NCI-H1048 (cell line): ENCODE measurements at places on chromosomes 7 and 10.

- DNase-seq, result no peak
Measured at GRCh38 chr10:55500931-55501559, 700.0 kb upstream of the PCDH15 start.

DNA sequence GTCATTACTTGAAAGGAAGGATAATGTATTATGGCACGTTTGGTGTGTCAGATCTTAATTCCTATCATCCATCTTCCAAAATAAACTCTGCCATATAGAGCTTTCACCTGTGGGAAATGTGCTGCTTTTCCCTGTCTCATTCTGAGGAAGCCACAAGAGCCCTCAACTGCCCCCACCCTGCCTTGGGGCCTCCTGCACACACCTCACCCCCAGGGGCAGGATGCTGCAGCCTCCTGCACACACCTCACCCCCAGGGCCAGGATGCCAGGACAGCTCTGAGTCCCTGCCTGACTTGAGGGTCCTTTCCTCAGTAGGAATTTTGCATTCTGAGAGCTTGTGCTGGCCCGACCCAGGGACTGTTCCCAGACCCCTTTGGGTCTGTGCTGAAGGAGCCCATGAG lies 67.1 kb downstream of the COL13A1 start:
- DNase-seq, result no peak

DNA sequence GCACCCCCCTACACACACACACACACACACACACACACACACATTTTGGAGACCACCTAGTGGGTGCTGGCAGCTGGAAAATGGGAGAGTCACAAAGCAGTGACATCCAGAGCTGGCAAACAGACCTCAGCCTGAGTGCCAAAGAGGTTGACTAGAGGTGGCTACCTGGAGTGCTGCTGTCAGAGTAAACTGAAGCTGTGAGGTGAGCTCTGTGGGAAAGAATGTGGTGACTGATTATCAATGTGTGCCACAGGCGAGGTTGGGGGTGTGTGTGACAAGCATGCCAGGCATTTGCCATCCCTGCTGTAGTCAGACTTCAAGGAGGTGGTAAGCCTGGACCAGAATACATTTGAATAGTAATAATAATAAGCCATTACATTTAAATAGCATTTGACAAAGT lies 120.6 kb downstream of the SLIT1 start:
- DNase-seq, result no peak

DNA sequence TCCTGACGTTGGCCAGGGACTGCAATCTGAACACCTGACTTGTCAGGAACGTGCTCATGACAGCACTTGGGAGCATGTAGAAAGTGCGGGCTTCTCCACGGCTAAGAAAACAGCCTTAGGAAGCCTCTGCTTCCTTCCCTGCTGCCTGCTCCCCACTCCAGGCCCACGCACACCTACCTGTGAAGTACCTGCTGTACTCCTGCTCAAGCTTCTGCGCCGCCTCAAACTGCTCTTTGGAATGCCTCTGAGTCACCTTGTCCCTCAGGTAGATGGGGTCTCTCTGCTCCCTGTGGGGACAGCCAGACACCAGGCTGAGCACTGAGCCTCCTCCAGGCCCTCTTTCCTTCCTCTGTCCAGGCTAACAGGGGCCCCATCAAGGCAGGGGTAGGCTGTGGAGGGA lies 132.7 kb downstream of the DLG5 start:
- no peak for DNase-seq

DNA sequence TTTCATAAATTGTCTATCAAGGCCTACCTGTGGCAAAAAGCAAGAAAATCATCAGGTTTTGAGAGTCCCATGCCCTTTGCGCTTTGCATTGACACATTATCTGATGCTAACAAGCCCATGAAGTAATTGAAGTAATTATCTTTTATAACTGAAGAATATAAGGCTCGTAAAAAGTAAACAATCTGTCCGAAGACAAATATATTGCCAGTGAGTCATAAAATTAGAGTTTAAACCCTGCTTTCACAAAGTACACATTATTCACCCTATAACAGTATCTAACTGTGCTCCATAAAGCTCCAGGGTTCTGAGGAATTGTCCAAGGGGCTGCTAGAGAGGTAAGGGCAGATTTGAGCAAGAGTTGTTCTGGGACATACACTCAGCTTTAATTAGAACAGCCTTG lies 102.3 kb upstream of the PPP1R3A start:
- DNase-seq, result no peak

DNA sequence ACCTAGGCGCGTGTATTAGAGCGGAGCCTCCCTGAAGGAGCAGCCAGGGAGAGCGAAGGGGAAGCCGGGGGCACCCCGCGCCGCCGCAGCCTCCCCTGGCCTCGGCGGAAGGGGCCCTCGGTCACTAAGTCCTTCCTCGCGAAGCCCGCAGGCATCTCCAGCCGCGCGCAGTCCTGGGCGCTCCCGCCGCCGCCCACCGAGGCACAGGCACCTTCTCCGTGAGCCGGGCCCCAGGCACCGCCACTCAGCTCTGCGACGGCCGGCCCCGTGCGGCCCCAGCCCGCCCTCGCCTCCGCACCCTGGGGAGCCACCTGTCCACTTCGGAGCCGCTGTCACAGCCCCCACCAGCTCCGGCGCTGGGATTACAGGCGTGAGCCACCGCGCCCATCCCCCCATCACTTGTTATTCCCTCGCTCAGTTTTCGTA lies 80.8 kb downstream of the ZNF467 start:
- DNase-seq, result no peak

DNA sequence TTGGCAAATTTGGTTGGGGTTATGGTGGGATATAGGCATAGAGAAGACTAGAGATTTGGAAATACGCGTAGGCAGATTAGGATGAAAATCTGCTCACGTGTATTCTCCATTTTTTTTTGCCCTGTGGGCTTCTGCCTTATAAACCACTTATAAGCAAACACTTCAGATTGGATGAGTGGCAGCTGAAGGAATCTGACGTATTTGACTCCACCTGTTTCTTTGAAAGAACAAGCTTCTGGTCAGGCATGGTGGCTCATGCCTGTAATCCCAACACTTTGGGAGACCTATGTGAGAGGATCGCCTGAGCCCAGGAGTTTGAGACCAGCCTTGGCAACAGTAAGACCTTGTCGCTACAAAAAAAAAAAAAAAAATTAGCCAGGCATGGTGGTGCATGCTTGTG lies 5.1 kb downstream of the STK31 start:
- DNase-seq, result no peak

- no peak for DNase-seq
Measured at GRCh38 chr7:118845791-118846190, 621.3 kb downstream of the ANKRD7 start.

GRCh38 chr10:61791216-61791615 lies 110.3 kb upstream of the ARID5B start:
- DNase-seq, result no peak

- DNase-seq, result no peak
Measured at GRCh38 chr10:91040343-91040742, 119.5 kb upstream of the ANKRD1 start.

DNA sequence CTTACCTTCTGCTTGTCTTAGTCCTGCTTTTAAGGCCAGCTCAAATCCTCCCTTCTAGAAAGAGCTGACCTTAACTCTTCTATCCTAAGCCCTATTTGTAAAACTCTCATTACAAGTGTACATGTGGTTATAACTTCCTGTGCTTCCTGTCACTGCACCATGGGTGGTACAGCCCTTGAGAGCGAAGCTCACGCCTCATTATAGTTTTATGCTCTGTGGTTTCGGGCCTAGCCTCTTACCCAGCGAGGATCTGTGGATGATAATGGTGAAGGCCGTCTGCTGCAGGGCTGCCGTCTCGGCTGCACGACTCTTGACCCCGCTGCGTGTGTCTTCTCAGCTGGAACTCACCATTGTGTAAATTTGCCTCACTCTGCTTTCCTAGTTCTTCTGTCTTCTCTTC lies 74.6 kb downstream of the CUL1 start:
- no peak for DNase-seq

GRCh38 chr7:87567052-87567451 lies 33.6 kb downstream of the ABCB1 start:
- DNase-seq, result no peak

DNA sequence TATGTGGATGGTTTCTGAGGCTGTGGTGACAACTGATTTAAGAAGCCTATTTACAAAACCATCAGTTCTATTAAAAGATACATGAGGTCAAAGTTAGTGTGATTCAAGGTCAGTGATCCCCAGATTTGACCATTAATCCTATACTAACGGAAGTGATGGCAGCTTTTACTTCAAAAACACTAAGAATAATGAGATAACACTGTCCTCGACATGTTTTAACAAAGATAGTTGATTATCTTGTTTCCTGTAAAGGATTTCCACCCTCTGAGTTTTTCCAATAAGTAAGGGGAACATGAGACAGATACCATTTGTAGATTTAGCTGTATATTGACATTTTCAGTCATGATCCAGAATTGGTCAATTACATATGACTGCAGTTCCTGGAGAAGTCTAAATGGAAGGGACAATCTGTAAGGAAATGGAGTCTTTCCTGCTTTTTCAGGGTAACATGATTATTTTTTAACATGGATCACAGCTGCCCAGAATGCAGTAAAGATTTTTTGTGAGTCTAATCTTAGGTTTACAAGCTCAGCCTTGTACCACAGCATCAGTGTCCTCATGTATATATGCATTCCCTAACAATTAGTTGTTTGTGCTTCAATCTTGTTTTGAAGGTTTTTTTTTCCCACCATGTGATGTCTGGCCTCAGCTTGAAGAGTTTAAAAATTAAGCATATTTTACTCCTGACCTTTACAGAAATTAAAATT lies 188.0 kb downstream of the PPP1R9A start:
- no peak for DNase-seq

GRCh38 chr10:15719899-15720634 lies at the start of gene ITGA8:
Gene ITGA8 (minus strand): TSS chr10:15719922. CDS start chr10:15719771, 151 bp downstream.
- no peak for DNase-seq

DNA sequence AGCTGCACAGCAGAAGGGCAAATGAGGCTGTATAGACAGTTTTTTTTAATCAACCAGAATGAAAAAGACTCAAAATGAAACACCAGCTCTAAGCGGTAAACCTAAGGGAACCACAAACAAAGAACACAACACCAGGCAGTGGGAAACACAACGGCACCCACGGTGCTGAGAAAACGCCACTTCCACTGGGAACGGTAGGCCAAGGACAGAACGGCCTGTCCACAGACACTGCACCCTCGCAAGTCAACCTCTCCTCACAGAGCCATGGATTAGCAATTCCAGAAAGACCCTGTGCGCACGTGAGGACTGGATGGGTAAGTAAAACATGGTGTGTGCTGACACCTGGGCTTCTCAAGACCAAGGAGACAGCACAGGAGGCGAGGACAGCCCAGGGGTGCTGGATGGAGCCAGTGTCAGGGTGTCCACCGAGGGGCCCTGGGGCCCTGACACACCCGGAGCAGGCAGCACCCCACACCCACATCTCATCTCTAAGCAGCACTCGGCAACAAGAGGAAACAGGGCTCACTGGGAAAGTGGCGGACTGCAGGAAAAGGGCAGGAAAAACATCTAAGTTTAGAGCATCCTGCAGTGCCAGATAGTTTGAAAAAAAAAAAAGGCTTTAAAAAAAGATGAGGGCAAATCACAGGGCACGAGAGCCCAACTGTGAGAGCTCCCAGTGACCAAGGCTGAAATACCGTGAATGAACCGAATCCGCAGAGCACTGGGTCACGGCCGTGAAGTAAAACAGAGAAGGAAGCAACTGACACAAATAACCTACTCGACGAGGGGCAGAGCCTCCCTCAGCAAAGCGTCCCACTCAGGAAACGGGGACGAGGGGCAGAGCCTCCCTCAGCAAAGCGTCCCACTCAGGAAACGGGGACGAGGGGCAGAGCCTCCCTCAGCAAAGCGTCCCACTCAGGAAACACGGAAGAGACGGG lies 120.2 kb downstream of the MAD1L1 start:
- DNase-seq, result no peak

GRCh38 chr7:134954197-134955082 lies 31.9 kb upstream of the AGBL3 start:
- DNase-seq, result no peak

DNA sequence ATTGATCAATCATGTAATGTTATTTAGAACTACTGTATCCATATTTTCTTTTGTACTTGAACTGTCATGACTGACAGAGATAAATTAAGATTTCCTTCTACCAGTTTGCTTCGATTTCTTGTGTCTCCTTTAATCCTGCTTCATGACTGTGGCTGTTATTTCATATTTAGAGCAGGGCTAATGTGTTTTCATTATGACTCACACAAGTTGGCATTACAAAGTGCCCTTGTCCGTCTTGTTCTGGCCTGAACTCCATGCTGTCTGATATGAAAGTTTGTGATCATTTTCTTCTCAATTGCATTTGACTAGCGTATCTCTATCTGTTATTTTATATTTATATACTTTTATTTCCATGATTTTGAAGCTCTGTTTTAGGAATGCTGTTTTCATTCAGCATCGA lies 344.1 kb upstream of the PRKCQ start:
- DNase-seq, result no peak

DNA sequence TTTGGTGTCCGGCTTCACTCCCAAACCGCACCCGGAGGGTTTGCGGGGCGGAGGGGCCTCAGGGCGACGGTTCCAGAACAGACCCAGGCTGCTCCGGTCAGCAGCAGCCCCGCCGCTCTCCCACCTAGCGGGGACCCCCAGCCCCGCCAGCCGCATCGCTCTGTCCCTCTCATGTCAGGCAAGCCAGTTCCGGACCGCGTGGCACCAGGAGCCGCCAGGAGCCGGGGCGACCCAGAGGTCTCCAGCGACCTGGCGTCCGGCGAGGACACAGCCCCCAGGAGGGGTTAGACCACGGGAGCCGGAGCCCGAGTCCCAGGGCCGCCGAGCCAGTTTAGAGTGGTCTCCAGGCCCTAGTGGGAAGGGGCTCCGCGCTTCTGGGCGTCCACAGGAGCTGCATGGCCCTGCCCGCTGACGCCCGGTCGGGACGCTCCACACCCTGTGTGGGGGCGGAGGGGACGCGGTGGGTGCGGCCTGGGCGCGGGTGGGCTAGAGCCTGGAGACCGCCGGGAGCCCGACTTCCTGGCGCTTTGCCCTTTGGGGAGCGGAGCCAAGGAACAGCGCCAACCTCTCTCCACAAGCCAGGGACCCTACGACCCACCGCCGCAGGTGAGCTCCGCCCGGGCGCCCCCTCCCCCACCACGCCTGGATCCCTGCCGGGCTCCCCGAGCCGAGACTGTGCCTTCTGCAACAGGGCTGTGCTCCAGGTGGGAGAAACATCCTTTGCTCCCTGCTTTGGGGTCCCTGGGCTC lies 43.4 kb downstream of the ZNF117 start:
- no peak for DNase-seq

GRCh38 chr10:100529475-100530298 lies at the start of gene NDUFB8:
Gene NDUFB8 (minus strand): TSS chr10:100529871. CDS start chr10:100529851, 20 bp downstream.
- DNase-seq, result peak; percentile 74

DNA sequence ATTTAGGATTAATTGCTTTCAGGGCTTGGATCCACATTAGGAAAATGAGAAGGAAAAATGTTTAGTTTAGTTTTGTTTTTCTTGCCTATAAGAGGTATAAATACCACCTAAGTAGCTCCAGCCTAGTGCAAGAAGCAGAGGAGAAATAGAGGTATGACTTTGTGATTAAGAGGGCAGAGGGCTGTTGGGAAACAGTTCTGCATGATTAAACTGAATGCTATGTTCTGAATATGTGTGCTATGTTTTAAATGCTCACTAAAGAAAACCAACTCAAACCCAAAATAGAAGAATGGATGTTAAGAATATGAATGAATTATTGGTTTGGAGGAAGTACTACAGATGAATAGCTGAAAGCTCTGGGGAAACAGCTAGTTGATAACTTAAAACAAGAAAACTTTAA lies 7.6 kb downstream of the CALCR start:
- DNase-seq, result no peak
